ENCODE measurements at places on chromosomes 1 and 21.
A peak's percentile ranks its signal among the peaks of the same experiment; 100 is the strongest.

GRCh38 chr1:214326406-214326805 lies 45.4 kb downstream of the SMYD2 start:
- DNase-seq: no peak

- no peak for DNase-seq
Observed at GRCh38 chr1:9128166-9128519, 759 bp downstream of the GPR157 start.

DNA sequence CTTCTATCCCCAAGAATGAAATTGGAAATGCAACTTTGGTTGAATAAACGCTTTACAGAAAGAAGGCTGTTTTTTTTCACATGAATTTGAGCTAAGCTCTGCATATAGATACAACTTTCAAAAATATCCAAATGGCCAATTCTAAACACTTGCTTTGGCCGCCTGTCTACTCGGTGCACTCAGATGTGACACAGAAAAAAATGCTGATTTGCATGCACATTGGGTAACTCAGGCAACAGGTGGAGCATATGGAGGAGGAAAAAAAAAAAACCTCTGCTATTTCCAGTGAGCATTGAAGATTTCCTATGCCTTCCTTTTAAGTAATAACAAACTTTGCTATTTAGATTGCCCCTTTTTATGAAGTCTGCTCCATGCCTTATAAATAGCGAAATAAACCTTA lies 262.5 kb downstream of the GRIK1 start:
- DNase-seq: no peak

DNA sequence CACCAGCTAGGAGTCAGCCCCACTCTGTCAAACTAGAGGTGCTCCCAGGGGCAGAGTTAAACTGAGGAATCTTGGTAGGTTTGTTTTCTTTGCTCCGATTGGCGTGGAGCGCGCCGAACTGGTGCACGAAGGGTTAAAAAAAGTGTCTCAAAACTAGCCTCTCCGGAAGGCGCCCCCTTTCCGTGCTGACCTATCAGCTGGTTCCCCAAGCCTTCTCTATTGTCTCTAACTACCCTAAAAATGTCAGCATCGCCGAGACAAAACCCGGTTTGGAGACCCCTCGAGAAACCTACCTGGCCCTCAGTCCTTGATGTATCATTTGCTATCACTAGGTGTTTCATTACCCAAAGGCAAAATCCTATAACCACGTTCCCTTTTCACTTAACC lies 2.2 kb downstream of the TGFB2 start:
- no peak for DNase-seq

GRCh38 chr1:100009458-100009857 lies 39.7 kb downstream of the SLC35A3 start:
- no peak for DNase-seq

DNA sequence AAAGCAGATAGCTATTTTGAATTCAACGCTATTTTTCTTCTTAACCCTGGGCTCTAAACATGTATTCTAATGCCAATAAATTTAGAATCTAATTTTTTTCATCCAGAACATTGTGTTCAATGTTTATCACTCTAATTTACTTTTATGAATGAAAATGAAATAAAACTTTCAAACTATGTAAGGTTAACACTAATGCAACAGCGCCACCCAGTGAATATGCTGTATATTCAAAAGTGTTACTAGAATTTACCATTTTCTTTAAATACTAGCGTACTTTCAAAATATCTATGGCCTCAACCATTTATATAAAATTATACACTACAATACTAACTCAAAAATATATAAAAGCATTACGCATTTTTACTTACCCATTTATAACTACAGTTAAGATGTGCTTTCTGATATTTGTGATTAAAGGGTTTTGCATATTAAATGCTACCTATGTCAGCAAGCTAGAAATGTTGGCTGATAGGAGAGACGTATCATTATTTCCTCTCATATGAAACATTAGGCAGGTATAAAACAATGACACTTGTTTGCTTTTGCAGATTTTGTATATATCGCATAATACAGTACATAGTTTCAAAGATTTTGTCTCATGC lies 5.9 kb upstream of the NUF2 start:
- DNase-seq: peak; percentile 18

All from CD8-positive, alpha-beta memory T cell (primary cell).